Iris pigment epithelial cell (primary cell): ENCODE measurements at places on chromosomes 7 and 10.

GRCh38 chr7:391961-392524 is 102.1 kb downstream of the FOXL3 start:
- DNase-seq, result no peak

DNA sequence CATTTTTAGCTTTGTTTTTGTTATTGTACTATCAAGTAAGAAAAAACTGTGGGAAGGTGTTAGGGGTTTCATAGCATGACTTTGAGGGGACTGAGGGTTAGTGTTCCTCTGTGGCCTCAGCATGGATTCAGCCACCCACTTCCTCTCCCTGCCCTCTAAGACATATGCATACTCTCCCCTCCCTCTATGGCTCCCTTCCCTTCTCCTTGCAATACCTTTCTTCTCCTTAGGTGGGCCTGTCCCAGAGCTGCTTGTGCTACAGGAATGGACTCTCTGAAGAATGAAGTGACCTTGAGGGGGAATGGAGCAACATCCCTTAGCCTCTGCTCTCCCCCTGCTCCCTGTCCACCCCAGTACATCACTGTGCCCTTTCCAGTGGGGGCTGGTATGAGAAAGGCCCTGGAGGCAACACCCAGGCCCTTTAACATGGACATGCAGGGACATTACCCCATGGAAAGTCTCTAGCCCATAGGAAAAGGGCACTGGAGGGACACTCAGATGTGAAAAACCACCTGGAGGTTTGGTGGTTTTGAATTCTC is 22.4 kb downstream of the CDH23 start:
- DNase-seq, result no peak

GRCh38 chr7:49022448-49022847 is 98.1 kb downstream of the CDC14C start:
- DNase-seq, result no peak

DNA sequence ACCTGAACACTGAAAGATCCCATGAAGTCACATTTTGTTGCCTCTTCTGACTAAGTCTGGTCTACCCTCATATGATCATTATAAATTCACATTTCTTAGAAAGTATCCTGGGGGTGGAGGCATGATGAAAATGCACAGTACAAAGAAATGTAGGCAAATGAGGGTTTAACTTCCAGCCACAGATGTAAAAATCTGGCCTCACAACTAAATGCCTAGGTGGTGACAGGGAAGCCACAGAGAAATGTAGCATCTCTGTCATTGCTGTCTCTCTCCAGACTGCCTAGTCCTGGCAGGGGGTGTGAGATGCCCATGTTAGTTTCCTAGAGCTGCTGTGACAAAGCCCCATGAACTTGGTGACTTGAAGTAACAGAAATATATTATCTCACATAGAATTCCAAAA is 395.9 kb downstream of the SORCS3 start:
- no peak for DNase-seq

- no peak for DNase-seq
Observed at GRCh38 chr7:75687246-75688088, 51.3 kb downstream of the HIP1 start.

DNA sequence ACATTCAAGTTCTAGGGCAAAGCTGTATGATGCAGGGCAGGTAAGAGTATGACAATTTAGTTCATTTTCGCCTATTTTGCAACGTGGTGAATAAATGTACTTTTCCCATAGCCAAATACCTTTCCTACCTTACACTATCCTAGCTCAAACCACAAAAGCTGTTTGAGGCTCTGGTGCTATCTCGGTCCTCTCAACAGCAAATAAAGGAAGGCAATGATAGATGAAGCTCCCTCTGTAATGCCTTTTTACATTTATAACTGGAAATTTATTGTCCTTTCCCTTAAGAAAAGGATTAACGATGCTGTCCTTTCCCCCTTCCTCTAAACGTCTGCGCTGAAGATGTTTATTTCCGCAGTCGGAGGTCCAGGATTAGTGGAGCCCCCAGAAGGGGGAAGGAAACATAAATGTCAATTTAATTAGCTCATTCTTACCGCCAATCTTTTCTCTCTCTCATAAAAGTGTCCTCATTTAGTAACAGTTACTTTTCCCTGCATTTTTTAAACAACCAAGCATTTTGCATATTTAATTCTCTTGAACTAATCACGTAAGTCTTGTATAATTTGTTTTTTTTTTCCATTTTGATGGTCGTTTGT is 114.6 kb downstream of the PIP4K2A start:
- no peak for DNase-seq

GRCh38 chr7:116692401-116693308 is 20.7 kb downstream of the MET start:
- peak; percentile 66 for DNase-seq

GRCh38 chr10:75648351-75648750 is 216.9 kb downstream of the LRMDA start:
- DNase-seq, result no peak

- no peak for DNase-seq
Observed at GRCh38 chr10:132539431-132539839, 1.8 kb downstream of the INPP5A start.

GRCh38 chr10:118508863-118509262 is 86.6 kb downstream of the PRLHR start:
- DNase-seq, result no peak

DNA sequence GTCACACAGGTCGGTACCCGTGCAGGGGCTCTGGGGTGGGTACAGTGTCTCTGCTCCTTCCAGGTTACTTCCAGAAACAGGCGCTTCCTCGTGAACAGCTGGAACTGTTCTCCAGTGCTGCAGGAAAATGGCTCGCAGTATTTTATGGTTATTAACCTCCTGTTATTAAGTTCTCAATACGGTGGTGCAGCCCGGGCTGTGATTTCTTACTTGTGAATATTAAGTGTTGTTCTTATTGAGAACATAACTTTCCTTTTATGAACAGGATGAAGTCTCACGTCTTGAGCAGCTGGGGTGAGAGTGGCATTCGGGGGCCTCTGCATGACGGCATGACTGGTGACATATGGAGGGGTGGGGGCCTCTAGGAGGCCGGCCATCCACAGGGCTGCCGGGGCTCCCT is 430.8 kb downstream of the GLRX3 start:
- DNase-seq, result no peak

DNA sequence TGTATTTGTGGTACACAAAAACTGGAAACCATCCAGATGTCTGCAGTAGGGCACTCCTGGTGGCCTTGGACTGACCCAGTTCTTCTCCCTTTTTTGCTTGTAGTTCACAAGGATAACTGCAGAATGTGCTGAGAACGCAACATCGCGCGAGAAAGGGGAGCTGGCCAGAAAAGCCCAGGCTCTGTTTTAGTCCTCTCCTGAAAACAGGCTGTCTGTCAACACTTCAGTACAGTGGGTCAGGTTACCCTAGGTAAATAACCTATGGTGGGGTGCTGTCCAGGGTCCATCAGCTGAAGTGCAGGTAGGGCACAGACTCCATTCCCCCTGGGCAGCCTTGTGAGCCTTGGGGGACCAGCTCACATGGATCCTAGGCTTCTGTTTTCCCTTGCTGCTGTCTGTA is 495.8 kb downstream of the MDFIC start:
- no peak for DNase-seq

DNA sequence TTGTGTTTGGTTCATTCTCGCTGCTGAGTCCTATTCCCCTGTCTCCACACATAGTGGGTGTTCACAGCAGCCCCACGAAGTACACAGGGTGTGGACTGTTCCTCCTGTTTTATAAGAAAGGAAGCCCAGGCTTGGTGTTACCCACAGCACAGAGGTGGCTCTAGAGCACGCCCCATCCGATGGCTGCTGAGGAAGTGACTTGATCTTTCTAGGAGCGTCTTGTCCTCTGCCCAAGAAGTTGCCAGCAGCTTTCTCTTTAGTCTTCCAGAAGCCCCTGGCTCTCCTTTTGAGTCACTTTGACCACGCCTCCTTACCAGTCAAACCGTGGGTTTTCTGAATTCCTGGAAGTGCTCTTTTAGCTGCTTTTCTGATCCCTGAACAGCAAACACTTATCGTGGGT is 94.0 kb downstream of the GRK5 start:
- no peak for DNase-seq

- DNase-seq, result no peak
Observed at GRCh38 chr7:95758187-95758586, 14.2 kb upstream of the DYNC1I1 start.

DNA sequence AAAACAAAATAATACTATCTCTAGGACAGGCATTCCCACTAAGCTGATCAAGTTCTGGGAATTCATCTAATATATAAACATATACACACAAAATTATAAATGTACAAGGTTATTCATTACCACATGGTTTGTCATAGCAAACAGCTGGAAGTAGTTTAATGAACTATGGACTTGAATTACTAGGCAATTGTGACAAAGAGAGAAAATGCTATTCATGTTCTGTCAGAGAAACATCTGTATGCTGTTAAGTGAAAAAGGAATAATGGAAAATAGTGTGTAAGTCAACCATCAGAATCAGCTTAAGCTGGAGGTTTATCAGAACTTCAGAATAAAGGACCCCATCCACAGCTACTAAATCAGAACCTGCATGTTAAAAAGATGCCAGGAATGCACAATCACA is 2.8 kb downstream of the ZNF248 start:
- DNase-seq, result no peak

GRCh38 chr7:111654343-111654742 is 92.1 kb upstream of the IMMP2L start:
- DNase-seq, result no peak

GRCh38 chr7:153604-154003 is 38.8 kb upstream of the FAM20C start:
- no peak for DNase-seq

GRCh38 chr10:119090026-119090795 is 9.6 kb upstream of the EIF3A start:
- DNase-seq, result no peak

- DNase-seq, result no peak
Observed at GRCh38 chr7:41867639-41868280, 164.9 kb upstream of the INHBA start.

DNA sequence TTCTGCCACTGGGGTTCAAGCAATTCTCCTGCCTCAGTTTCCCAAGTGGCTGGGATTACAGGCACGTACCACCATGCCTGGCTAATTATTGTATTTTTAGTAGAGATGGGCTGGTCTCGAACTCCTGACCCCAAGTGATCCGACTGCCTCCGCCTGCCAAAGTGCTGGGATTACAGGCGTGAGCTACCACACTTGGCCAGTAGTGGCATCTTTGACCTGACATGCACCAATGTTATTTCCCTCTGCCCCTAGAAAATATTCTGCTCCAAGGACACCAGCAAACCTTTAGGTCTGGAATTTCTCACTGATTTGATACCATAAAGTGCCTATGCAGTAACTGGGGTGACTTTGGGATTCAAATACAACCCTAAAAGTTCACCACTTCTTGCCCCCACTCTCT is 179.4 kb downstream of the ARID5B start:
- DNase-seq, result no peak

DNA sequence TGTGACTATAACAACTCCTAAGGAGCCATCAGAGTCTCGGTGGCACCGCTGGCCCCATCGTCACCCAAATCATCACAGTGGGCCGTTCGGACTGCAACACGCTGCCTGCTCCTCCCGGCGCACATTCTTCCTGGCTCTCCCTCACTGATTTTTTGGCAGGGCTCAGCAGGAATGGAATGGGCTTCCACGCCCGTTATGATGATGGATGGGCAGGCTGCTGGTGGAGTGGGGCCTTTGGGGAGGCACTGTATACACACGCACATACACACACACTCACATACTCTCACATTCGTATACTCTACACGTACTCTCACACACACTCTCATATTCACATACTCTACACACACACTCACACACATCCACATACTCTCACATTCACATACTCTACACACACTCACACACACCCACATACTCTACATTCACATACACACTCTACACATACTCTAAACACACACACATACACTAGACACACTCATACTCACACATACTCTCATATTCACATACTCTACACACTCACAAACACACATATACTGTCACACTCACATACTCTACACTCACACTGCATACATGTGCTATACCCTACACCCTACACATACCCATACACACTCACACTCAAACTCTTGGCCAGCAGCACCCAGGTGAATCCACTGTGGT is 99.8 kb downstream of the KCNMA1 start:
- DNase-seq, result no peak

DNA sequence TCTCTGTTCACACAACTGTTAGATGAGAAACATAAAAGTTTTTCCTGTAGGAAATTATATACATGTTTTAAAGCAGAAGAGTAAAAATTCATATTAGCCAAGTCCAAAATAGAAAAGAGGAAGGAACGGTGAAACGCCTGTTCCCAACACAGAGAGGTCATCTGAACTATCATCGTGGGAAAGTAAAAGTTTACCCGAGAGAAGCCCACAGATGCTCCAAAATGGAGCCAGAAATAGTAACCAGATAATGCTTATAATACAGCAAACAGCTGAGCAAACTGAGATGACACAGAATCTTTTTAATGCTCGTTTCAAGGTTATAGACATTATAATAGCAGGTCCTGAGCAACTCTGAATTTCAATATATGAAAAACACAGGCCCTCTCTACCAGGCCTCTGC is 24.5 kb downstream of the FRMD4A start:
- DNase-seq, result no peak

GRCh38 chr10:30437031-30437841 is 3.3 kb downstream of the MAP3K8 start:
- peak; percentile 83 for DNase-seq

- peak; percentile 3 for DNase-seq
Observed at GRCh38 chr7:115805458-115805857, 225.1 kb downstream of the TFEC start.

GRCh38 chr10:70324339-70324861 is 40.6 kb upstream of the NPFFR1 start:
- DNase-seq, result no peak

- DNase-seq, result no peak
Observed at GRCh38 chr7:15743926-15744480, 57.5 kb upstream of the MEOX2 start.

DNA sequence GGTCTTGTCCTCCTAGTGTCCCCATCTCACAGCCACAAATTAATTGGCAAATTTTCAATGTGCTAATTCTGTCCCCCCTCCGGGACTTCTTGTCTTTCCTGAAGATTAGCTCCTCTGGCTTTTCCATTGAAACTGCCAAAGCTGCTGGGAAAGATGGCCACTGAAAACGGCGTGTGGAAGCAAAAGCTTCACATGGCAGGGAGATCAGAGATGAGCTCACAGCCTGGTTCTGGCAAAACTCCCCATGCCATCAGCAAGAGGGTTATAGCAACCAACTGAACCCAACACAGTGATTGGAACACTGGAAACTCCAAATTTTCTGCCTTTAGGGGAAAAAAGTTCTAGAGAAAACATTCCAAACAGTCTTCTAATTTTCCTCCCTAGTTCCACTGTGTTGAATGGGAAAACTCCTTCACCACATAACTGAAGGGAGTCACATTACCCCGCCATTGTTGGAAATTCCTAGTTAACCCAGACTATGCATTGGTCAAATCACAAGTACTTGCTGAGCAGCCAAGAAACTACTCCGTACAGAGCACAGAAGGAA is 37.0 kb downstream of the NRAP start:
- no peak for DNase-seq

DNA sequence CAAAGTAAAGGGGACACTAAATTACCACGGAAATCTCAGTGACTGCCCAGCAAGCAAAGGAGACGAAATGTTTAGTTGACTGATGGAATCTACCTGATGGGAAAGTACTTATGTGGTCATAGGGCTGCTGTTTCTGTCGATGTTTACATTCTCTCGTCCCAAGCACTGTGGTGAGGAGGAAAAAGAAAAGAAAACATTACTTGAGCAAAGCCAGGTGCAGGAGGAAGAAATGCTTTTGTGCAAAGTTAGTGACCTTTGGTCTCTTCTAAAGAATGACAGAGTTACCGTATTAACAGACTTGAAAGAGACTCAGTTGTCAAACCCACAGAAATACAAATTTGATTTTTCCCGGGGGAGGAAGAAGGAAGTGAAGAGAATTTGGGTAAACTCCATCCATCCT is 43.3 kb upstream of the FMC1 start:
- peak; percentile 14 for DNase-seq

GRCh38 chr7:2819161-2819953 is 24.8 kb downstream of the GNA12 start:
- no peak for DNase-seq
